ENCODE measurements at places on chromosomes 11 and 22.

- DNase-seq: no peak
These were observed 400.1 kb downstream of the TMEM135 start for GRCh38 chr11:87437844-87438223.

DNA sequence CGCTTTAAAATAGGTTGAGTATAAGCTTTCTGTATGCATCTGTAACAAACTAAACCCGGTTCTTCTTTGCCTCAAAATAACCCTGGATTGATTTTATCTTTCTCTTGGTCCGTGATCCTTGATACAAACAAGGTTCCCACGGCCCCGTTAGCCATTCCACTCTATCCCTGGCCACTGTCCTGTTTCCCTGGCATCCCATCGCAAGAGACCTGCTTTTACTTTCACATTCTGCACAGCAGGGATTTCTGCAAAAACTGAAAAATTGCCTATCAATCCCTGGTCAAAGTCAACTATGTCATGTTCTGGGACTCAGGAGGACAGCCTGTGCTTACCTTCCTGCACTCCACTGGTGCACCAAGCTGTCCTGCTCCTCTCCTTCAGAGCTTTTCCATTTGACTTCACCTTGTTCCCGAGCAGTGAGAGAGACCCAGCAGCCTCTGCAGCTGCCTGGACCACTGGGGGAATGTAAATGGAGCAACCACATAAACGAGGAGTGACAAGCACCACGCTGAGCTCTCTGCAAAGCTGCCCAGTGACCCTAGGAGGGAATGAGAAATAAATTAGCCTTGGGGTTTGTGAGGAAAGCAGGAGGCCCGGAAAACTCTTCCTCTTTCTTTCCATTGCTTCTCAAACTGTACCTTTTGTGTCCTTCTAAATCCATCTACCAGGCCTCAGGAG lies 175.9 kb downstream of the NTM start:
- no peak for DNase-seq

DNA sequence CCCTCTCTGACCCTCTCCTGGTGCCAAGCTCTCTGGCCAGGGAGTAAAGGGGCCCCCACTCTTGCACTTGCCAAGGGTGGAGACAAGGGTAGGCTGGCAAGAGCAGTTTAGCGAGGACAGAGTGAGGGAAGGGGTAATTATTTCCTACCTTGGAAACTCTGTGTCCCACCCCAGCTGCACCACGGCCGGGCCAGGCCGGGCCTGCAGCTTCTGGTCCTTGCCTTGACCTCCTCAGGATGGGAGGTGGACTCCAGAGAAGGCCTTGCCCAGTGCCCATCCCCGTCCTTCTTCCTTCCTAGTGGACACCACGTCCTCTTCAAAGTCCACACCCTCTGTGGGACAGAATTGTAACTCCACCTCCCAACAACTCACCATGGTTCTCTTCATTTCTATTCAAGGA lies 18.4 kb upstream of the OSBPL5 start:
- DNase-seq: no peak

- no peak for DNase-seq
These were observed 81.9 kb upstream of the SPON1 start for GRCh38 chr11:13880634-13881033.

GRCh38 chr22:24516301-24516737 lies 21.2 kb downstream of the UPB1 start:
- DNase-seq: no peak

DNA sequence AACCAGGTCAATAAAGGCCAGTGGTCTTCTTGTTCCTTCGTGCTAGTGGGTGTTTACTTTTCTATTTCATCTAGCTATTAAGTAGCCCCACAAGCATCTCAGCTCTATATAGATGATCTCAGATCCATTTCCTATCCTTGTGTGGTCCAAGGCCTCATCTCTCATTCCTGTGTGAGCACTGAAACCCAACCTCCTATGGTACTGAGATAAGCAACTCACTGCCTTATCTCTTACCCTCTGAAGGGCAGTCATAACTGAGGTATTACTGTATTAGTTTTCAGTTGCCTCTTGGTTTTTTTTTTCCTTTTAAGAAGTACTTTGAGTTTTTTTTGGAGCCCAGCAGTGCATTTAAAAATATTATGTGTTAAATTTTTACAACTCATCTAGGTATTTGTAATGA lies 28.3 kb downstream of the ACER3 start:
- no peak for DNase-seq

GRCh38 chr11:60761436-60762190 lies 4.9 kb downstream of the MS4A15 start:
- DNase-seq: no peak

DNA sequence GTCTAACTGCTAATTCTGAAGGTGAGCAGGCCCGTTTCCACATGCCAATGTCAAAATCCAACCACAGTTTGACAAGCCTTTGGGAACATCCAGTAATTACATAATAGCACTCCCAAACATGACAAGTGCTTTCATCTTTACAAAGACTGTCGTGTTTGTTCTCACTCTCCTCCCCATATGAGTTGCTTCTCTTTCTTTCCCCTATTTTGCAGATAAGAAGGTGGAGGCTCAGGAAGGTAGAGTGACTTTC lies 55.9 kb upstream of the CD44 start:
- DNase-seq: no peak

- DNase-seq: no peak
These were observed 4.8 kb upstream of the FXYD2 start for GRCh38 chr11:117829369-117829725.

DNA sequence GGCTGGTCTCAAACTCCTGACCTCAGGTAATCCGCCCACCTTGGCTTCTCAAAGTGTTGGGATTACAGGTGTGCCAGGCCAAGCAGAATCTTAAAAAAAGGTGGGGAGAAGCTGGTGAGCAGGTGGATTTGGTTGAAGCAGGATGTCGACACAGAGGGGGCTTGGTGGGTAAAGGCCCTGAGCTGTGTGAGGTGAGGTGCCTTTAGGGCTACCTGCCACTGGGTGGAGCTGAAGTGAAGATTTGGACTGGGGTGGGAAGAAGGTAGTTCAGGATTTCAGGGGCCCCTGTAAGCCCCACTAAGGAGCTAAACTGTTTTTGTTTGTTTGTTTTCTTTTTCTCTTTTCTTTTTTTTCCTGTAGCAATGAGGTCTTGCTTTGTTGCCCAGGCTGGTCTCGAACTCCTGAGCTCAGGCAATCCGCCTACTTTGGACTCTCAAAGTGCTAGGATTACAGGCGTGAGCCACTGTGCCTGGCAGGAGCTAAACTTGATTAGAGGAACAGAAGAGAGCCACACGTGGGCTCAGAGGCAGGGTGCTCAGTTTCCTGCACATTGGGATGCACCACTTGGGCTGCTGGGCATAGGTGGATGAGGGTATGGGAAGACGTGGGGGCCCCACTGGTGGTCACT lies 6.0 kb downstream of the P2RX6 start:
- no peak for DNase-seq

- no peak for DNase-seq
These were observed 42.8 kb downstream of the ZNF202 start for GRCh38 chr11:123698546-123699127.

DNA sequence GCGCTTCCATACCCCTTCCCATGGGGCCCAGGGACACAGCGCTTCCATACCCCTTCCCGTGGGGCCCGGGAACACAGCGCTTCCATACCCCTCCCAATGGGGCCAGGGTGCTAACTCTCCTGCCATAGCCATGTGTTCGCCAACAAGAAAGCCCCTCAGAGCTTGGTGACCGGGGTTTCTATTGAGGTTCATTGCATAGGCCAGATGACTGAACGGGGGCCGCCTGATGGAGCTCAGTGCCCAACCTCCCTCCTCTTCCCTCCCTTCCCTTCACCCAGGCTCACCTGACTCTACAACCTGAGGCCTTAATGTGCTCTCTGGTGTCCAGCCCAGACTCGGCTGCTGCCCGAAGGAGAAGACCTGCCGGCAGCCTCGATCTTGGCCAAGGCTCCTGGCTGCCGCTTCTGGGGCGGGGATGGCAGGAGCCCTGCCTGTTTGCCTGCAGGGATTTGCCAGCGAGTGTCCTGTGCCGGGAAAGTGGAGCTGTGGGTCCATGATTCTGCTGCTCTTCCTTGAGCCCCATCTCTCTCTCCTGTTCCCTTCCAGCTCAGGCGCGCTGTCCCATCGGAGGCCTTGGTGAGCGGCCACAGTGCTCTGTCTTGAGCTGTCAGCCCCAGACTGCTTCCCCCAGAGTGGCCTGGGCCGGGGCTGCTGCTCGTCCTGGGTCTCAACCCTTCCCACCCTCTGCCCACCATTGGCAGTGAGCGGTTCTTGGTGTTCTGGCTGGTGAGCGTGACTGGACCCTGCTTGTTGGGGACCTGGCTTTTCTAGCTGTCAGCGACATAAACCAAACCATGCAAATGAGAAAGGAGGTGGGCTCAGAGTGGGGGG lies 267.0 kb downstream of the TBC1D22A start:
- DNase-seq: no peak

- DNase-seq: no peak
These were observed 142.9 kb downstream of the CCDC81 start for GRCh38 chr11:86517557-86517956.

GRCh38 chr11:128328955-128329551 lies 258.3 kb downstream of the ETS1 start:
- DNase-seq: no peak

DNA sequence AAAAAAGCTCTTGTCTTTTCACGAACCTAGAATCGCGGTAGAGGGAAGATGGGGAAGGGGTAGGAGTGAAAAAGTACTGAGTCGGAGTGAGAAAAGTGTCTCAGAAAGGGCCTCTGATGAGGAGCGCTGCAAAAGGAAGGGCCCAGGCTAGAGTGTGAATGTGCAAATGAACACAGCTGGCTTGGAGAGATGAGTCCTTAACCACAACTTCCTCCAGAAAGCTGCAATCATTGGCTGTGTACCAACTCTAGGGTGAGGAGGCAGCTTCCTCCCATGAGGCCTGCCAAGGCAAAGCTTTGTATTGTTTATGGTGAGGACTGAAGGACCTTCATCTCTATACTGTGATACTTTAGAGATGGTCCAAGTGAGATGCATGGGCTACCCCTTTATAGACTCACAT lies 566.9 kb upstream of the ANO5 start:
- DNase-seq: no peak

DNA sequence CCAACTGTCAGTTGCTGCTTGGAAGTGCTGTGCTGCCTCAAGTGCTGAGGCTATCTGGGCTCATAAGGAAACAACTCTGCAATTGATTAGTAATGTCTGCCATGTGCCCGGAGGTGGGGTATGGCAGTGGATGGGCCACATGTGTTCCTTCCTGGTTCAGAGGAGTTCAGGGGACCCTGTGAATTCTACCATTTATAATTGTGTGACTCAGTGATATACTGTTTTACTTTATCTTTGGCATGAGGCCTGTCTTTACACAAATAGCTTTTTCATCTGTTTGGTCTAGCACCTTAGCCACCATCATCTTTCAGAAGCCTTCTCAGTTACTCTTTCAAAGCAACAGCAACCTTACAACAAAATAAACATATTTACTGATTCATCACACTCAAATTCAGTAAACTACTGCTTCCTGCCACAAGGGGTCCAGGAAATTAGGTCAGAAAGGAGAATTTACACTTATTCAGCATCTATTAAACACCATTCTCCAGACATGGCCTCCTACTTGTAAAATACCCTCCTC lies 20.9 kb downstream of the DKK3 start:
- DNase-seq: no peak

GRCh38 chr11:79857377-79858214 lies 416.8 kb upstream of the TENM4 start:
- DNase-seq: no peak

GRCh38 chr11:35602160-35602793 lies 16.0 kb upstream of the FJX1 start:
- no peak for DNase-seq

DNA sequence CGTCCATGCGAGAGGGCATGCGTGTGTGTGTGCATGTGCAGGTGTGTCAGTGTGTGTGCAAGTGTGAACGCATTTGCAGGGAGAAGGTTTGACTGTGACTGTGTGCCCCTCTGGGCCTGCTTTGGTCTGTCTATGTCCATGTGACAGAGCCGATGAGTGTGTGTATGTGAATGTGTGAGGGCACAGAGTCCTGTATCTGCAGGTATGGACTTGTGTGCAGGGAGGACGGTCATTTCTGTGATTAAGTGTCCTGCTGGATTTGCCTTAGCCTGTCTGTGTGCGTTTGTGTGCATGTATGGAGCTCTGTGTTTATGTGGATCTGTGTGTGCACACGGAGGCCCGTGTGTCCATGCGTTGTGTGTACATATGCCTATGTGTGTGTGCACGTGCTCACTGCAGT lies 5.4 kb downstream of the EMID1 start:
- no peak for DNase-seq

GRCh38 chr11:134498326-134499139 lies 86.5 kb upstream of the B3GAT1 start:
- DNase-seq: no peak

GRCh38 chr11:73313652-73314051 lies 5.6 kb downstream of the ARHGEF17 start:
- DNase-seq: no peak

GRCh38 chr11:17683377-17684161 lies 35.8 kb upstream of the MYOD1 start:
- no peak for DNase-seq

GRCh38 chr11:16380941-16381568 lies 24.7 kb upstream of the SOX6 start:
- no peak for DNase-seq

DNA sequence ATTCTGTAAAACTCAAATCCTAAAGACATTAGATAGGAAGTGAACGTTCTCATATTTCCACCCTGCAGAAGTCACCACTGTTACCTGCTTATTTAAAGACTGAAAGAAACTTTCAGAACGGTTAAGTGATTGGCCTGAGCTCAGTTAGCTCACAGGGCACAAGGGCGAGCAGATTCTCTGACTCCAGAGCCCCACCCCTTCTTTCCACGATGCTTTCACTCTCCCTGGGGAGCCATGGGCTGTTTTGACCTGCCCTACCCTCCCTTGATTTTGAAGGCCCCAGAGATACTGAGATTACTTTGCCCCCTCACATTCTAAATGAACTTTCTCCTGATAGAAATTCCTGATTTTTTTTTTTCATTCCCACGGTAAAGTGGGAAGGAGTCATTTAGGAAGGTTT lies 33.9 kb downstream of the ARHGAP1 start:
- no peak for DNase-seq

DNA sequence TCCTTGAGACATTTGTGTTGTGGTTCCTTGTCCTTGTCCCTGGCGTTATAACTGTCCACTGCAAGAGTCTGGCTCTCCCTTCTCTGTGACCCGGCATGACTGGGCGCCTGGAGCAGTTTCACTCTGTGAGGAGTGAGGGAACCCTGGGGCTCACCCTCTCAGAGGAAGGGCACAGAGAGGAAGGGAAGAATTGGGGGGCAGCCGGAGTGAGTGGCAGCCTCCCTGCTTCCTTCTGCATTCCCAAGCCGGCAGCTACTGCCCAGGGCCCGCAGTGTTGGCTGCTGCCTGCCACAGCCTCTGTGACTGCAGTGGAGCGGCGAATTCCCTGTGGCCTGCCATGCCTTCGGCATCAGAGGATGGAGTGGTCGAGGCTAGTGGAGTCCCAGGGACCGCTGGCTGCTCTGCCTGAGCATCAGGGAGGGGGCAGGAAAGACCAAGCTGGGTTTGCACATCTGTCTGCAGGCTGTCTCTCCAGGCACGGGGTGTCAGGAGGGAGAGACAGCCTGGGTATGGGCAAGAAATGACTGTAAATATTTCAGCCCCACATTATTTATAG lies 23.0 kb downstream of the MYBPC3 start:
- no peak for DNase-seq
